ENCODE measurements at places on chromosomes 7 and 10.

- DNase-seq = no peak
Observed at GRCh38 chr10:17443707-17444387, 10.5 kb downstream of the ST8SIA6 start.

DNA sequence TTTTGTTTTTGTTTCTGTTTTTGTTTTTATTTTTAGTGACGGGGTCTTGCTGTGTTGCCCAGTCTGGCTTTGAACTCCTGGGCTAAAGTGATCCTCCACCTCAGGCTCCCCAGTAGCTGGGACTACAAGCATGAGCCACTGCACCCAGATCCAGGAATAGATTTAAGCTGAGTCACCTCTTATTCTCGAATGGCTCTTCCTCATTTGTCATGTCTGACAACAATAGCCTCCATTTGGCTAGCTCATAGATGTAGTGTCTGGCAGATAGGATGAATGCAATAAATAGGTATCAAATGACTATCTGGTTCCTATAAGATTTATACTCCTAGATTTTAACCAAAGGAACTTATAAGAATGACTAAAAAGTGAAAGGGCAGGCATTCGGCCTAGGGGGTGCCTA lies 172.9 kb downstream of the TMEM26 start:
- DNase-seq = no peak

- DNase-seq = no peak
Observed at GRCh38 chr10:130968964-130969363, 342.6 kb downstream of the TCERG1L start.

DNA sequence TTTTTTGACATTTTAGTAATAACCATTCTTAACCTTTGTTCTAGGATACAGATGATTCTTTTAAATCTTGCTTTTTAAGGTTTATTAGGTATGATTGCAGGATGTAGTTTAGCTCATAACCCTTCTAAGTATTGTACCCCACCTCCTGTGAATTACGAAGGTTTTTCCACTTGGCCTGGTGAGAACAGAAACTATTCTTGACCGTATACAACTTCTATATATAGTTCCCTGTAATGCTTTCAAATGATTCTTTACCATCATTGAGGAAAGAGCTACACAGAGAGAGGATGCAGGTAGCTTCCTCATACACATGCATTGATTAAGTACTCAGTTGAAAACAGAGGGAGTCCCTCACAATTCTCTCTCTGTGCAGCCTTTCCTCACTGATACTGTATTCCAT lies 86.3 kb downstream of the PALS2 start:
- DNase-seq = no peak

- no peak for DNase-seq
Observed at GRCh38 chr7:5774790-5775189, 6.7 kb downstream of the RNF216 start.

- no peak for DNase-seq
Observed at GRCh38 chr7:127702052-127702652, 50.2 kb downstream of the SND1 start.

- DNase-seq = no peak
Observed at GRCh38 chr7:114860206-114860605, 61.7 kb upstream of the MDFIC start.

- DNase-seq = no peak
Observed at GRCh38 chr10:118581340-118581739, 14.1 kb downstream of the PRLHR start.

DNA sequence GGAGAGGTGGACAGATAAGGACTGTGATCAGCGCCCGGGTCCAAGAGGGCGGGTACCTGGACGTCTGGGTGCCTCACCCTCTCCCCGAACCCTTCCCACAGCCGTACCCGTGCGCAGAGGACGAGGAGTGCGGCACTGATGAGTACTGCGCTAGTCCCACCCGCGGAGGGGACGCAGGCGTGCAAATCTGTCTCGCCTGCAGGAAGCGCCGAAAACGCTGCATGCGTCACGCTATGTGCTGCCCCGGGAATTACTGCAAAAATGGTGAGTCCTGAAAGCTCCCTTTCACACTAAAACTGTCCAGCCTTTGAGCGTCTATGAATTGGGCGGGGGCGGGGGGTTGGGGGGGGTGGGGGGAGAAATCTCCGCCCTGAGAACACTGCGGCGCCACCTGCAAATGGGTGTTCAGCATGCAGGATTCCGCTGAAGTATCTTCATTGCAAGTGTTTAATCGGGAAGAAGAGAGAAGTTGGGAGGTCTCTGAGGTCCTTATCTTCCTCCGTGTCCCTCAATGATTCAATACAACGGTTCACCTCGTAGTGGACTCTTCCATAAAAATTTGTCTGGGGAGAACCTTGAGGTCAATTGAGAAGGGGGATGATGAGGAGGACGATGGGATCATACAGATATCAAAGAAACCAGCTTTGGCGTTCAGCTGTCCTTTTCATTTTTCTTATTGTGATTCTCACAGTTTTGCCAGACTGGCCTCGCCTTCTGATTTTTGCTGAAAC lies 906 bp downstream of the DKK1 start:
- no peak for DNase-seq

DNA sequence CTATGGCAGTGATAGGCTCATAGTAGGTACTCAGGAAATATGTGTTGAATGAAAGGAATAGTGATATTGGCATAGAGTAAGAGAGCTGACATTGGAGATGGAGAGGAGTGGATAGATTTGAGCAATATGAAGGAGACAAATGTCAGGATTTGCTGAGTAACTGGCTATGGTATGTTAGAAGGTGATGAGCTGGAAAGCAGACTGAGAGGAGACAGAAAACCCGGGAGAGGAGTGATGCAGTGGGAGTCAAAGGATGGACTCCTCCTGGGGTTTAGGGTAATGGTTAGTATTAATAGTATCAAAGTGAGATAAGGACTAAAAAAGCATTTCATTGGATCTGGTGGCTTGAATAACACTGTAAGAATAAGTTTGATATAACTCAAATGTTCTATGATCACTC lies 64.8 kb downstream of the CD36 start:
- DNase-seq = no peak

DNA sequence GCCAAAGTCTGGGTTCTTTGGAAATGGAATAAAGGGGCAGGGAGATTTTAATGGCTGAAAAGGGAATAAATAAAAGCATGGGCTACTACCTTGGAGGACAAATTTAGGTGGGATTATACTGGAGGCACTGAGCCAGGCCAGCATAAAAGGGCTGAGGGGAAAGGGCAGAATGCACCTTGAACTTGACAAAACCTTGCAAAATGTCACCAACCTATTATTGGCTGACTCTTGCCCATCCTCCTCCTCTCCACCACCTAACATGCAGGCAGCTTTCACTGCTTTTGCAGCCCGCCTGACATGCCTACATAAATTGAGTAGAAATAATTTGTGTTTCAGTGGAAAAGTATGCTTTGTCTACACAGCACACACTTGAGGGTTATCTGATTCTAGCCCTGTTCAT lies 65.3 kb upstream of the ABLIM1 start:
- DNase-seq = no peak

DNA sequence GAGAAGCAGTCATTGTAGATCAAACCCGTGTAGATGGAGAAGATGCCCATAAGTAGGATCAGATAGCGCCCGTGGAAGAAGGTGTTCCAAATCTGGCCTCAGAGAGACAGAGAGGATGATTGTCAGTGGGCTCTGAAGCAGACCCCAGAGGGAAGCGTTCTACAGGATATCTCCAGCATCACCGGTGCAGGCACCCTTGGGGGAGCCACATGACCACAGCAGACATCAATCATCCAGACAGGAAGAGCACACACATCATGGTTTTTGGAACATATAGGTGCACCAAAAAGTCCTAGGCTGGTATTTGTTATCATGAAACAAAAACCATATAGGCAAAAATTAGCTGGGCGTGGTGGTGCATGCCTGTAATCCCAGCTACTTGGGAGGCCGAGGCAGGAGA lies 44.0 kb upstream of the SVOPL start:
- no peak for DNase-seq

- no peak for DNase-seq
Observed at GRCh38 chr10:100141446-100142087, 44.3 kb downstream of the ERLIN1 start.

DNA sequence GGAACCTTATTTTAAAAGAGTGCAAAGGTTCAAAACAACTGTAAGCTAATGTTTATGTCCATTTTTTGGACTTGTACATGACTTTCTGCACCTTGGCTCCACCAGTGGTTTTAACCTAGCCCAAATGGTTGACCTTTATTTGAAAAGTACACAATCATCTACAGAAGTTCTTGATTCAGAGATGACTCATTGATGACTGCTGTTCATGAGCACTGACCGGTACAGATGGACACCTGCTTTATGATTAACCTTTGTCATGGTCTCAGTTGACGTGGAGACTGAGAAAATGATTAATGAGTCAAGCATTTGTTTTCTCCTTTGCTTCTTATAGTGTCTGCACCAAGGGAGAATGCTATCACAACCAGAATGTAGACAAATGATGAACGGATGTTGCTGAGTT lies 55.7 kb upstream of the PTER start:
- no peak for DNase-seq

GRCh38 chr7:73647725-73648592 lies 19.7 kb upstream of the VPS37D start:
- DNase-seq = no peak

- DNase-seq = no peak
Observed at GRCh38 chr10:133180965-133181639, 21.1 kb downstream of the KNDC1 start.

DNA sequence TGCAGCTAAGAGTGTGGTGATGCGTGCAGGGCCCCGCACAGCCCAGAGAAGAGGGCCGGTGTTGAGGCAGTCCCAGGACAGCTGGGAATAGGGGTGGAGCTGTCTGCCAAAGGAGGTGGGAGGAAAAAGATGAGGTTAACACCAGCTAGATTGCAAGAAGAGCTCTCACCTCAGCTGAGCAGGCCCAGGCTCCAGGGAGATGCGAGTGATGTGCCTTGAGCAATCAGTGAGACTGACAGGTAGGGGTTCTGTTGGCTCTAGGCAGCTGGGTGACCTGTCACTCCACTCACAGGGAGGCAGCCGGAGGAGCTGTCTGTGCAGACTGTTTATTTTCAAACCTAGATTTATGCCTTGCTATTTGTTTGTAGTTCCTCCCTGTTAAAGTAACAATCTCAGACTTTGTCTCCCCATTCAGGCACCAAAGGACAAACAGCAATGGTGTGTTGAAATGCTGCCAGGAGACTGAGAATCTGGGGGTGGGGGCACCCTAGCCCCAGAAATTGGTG lies 205.1 kb upstream of the CXCL12 start:
- no peak for DNase-seq

GRCh38 chr10:31687663-31688482 lies 240.8 kb downstream of the ARHGAP12 start:
- DNase-seq = no peak

DNA sequence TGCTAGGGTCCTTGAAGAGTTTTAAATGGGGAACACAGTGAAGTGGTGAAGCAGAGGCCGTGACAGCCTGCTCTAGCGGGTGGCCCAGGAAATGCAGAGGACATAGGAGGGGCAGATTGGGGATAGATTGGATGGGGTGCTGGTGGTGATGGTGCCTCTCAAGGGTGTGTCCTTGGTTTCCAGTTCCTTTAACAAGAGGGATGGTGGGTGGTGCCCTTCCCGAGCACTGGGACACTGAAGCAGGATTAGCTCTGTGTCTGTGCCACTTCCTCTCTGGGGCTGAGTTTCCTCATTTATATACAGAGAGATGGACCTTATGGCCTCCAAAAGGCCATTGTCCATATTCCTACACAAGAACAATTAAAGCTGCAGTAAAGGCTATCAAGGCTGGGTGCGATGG lies 285.5 kb downstream of the TCF7L2 start:
- no peak for DNase-seq

- DNase-seq = no peak
Observed at GRCh38 chr7:102284399-102284798, 2.3 kb upstream of the SH2B2 start.

DNA sequence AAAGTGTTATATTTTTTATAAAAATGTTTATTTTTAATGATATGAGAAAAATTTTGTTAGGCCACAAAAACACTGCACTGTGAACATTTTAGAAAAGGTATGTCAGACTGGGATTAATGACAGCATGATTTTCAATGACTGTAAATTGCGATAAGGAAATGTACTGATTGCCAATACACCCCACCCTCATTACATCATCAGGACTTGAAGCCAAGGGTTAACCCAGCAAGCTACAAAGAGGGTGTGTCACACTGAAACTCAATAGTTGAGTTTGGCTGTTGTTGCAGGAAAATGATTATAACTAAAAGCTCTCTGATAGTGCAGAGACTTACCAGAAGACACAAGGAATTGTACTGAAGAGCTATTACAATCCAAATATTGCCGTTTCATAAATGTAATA lies 64.8 kb upstream of the CAPZA2 start:
- DNase-seq = no peak

GRCh38 chr10:33235251-33235884 lies 99.1 kb downstream of the NRP1 start:
- DNase-seq = no peak

DNA sequence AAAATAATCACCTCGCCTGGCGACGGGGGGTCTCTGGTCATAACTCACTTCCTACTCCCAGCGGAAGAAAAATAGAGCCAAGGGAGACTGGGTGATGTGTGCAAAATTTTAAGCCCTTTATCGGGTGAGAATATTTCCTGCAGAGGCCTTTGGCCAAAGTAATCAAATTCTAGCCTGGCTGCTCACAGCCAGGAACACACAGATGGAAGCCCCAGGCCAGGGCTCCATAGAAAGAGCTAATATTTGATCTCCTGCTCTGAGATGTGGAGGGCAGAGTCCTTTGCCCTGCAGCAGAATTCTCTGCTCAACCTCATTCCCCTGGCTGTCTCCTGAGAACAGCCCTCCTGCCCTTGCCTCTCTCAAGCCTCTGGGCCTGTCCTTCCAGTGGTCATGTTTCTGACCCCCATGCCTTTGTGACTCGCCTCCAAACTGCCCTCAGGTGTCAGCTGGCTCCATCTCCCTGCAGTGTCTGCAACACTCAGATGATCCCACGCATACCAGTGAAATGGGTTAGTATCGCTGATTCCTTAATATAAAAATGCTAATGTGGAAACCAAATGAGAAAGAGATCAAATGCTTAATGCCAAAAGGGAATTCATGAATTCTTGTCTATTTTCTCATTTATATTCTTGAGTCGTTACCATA lies 34.5 kb downstream of the FRMD4A start:
- no peak for DNase-seq

GRCh38 chr7:91107460-91107859 lies 156.8 kb upstream of the FZD1 start:
- DNase-seq = no peak

GRCh38 chr10:116287906-116288501 lies 15.0 kb upstream of the GFRA1 start:
- no peak for DNase-seq

Measured in NT2/D1 (cell line).